ENCODE measurements at places on chromosomes 7 and 10.

DNA sequence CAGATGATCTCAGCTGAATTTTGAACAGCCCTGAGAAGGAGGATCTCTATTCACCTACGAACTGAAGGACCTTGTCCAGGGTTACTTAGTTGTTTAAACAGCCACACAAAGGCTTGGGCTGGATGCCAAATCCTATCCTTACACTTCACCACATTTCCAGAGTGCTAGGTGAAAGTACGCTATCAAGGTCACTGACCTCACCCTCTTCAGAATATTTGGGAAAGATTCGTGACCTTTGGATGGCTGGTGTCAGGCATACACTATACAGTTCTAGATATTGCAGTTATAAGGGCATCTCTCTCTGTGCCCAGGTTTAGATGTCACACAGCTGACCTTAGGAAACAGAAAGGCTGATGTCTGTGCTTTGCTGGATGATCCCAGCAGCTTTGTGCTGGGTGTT is 61.2 kb upstream of the ABLIM1 start:
- DNase-seq: no peak

DNA sequence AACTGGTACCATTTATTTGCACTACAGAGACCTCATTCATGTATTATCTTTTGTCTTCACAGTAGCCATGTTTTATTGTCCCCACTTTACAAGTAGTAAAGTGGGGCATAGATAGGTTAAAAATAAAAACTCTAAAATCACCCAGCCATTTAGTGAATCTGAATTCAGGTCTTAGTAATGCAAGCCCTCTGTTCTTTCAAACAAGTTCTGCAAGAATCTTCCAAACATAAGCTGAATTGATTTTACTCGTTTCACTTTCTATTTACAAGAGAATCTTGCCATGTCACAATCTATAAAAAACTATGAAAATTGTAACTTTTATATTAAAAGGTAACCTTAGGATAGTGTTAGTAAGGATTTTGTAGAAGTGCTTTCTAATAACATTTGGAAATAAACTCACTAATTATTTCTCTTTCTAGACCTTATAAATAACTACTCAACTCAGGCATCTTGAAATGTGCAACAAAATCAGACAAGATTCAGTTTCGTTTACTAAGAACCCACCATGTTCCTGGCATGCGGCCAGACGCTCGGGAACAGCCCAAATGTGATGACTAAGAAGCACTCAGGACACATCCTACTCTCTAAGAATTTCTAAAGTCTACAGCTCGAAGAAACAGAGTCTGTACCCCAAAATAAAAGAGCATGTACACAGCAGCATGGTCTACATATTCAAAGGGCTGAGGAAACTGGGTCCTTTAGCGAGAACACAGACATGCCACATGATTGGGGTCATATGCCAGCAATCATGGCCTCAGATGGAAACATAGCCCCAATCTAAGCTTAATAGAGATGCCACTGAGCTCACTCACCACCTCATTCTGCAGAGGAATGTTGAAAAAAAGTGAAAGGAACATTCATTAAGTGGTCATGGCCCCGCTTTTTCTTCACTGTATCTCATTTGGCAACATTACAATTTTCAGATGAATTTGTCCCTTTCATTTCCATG is 167.6 kb downstream of the AMPH start:
- no peak for DNase-seq

GRCh38 chr10:3206511-3207157 is 34.1 kb upstream of the PITRM1 start:
- DNase-seq: no peak

DNA sequence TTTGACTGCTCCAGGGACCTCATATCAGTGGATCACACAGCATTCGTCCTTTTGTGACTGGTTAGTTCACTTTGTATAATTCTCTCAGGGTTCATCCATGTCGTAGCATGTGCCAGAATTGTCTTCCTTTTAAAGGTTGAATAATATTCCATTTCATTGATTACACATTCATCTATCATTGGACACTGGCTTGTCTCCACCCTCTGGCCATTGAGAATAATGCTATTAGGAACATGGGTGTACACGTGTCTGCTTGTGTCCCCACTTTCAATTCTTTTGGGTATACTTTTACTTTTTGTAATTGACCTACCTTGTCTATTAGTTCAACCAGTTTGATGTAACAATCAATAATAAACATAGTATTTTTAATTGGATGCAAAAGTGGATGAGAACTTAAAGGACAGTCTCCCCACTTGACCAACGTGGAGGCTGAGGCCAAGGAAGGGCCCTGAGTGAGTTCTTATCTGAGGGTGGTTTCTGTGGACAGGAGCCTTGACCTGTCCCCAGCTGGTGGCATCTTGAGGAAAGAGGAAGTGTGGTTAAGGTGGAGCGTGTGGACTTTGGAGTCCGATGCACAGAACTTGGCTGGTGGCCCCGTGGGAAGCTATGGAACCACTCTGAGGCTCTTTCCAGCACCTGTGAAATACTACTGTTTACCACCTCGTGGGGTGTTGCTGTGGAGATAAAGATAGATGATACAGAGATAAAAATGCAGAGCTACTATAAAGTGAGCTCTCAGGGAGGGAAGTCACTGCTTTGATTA is 16.6 kb downstream of the WDFY4 start:
- no peak for DNase-seq

DNA sequence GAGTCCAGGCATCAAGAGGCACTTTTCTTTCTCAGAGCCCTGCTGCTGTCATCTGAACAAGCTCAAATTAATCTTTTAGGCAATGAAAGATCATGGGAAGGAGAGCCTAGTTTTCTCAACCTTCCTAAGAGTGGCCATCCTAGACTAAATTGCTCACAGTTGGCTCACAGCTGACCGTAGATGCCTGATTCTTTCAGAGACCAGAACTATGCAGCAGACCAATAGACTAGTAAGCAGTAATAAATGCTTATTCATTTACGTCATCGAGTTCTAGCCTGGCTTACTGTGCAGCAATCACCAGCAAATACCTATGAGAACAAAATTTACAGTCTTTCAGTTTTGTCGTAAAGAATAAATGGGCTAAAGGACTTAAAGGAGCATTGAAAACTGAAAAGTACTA is 602.9 kb upstream of the GHITM start:
- DNase-seq: no peak

GRCh38 chr7:80414331-80414730 is 97.5 kb downstream of the GNAT3 start:
- DNase-seq: no peak
